ENCODE measurements at places on chromosomes 7 and 10.

DNA sequence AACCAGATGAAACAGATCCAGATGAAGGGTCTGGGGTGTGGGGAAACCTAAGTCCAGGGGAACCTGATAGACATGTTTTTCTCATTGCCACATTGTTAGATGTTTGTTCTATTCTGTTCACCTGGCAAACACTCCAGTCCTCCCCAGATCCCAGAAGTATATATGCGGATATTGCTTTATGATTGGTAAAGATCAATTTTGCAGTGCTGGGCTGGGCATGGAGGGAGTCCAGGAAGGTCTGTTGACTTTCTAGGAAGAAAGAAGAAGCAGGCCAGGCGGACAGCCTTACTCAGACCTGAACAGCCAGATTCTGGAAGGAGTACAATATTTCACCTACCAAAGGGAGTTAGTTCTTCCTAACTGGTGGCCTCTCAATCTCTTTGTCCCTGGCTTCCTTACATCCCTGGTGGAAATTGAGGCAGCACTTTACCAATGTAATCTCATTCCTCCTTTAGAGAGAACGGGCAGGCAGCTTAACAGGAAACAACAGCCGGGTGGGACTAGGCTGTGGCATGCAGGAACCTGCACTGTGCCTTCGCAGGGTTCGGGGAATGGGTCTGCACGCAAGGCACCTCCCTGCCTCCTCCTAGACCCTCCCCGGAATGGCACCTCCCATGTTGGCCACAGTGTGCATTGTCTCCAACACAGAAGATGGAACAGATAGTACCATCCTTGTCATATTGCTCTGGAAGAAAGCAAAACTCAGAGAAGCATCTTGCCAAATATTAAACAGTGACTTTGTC, 930 bp downstream of the GIMAP6 start:
- no peak for DNase-seq

GRCh38 chr10:31072451-31072850, 40.8 kb upstream of the ZNF438 start:
- no peak for DNase-seq

DNA sequence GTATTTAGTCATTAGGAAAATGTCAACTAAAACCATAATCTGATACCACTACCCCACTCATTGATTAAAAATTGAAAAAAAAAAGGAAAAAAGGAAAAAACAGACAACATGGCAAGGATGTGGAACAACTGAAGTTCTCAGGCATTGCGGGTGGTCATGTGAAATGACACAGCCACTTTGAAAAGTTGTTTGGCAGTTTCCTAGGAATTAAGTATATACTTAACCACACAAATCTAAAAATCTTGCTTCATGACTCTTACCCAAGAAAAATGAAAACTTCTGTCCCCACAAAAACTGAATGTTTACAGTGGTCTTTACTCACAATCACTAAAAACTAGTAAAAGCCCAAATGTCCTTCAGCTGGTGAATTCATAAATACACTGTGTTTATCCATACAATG, 254.5 kb downstream of the AHR start:
- DNase-seq = no peak

DNA sequence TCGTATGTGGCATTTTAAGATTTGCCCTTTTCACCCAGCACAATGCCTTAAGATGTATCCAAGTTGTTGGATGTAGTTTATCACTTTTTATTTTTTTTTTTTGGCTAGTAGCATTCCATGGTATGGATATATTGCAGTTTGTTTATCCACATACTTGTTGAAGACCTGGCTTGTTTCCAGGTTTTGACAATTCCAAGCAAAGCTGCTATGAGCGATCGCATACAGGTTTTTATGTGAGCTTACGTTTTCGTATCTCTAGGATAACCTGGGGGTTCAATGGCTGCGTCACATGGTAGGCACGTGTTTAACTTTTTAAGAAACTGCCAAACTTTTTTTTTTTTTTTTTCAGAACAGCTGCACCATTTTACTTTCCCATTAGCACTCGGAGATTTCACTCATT, 32.2 kb downstream of the BAIAP2L1 start:
- no peak for DNase-seq

DNA sequence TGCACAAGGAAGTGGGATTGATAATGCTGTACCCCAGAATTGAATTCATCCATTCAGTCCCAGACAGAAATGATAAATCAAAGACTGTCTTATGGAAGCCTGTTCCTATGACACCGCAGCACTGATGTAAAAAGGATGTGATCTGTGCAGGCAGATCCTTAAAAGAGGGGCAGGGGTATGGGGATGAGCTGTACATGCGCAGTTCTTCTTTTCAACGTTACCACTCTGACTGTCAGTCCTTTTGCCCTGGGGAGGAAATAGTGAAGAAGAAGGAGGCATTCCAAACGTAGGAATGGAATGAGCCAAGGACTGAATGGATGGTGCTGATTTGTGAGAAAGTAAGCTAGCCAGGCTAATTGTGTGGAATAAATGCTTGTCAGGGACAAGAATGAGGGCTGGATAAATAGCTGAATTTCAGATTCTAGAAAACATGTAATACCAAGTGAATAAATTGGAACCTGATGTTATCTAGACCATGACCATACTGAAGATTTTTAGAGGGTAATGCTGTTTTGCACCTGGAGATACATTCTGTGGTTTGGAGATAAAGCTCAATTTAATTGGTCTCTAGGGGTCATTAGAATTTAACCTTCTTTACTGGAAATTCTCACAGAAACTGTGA, 509.3 kb downstream of the SORCS3 start:
- no peak for DNase-seq

- DNase-seq = no peak
Observed at GRCh38 chr10:1850971-1851527, 113.7 kb upstream of the ADARB2 start.

- no peak for DNase-seq
Observed at GRCh38 chr10:129074939-129075338, 392.1 kb upstream of the MGMT start.

DNA sequence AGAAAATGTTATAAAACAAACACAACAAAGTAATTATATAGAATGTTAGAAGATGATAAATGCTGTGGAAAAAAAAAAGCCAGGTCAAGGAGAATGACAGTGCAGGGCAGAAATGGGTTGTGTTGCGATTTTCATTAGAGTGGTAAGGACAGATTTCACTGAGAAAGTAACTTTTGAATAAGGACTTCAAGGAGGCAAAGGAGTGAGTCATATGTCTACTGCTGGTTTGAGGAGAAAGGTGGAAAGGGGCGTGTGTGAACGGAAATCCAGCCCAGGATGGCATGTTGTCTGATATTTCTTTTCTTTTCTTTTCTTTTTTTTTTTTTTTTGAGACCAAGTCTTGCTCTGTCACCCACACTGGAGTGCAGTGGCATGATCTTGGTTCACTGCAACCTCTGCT, 12.3 kb upstream of the DLD start:
- no peak for DNase-seq

DNA sequence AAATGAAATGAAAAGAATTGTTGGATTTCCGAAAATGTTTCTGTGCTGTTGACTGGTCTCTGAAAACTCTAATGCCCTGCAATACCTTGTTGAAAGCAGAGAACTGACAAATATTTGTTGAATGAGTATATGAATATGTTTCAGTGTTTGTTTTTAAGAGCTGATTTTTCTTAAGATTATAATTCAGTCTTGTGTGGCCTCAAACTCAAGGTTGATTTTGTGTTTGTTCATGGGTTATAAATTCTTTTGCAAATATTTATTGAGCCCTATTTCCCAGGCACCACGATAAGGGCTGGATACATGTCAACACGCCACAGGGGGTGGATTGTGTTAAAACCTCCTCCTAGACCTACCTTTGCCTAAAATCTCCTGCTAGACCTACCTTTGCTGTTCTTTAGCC, 203.9 kb upstream of the PLPP4 start:
- no peak for DNase-seq

DNA sequence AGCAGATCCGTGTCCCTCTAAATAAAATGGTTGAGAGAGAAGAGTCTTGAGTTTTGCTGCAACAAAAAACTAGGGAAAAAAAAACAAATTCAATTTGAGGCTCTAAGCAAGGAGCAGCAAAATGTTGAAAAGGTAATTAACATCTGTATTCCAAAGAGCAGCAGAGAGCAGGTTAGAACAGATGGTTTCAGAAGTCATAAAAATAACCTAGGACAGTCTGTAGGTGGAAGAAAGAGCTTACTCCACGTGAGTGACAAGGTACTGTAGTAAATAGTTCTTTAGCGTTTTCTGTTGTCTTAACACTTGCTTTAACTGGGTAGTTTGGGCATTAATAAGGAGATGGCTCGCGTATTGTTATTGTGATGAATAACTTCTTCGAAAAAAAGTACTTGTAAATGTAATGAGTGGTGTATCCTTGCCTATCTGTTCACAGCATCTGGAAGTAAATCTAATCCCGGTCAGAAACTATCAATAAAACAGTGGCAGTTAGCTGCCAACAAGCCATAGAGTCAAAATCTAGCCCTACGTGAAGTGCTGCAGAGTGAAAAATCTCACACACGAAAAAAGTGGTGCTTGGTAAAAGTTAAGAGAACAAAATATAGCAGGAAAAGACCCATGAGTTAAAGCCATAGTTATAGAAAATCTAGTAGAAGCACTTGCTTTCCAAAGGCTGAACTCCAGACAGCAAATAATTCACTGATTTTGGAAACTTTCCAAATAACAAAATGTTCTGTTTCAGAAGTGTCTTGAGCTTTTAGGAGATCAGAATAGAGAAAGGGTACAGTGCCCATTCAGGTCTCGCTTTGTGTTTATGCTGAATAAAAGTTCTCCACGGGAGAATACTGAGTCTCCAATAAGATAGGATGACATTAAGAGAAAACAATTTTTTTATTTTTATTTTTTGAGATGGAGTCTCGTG, 49.3 kb upstream of the PARD3 start:
- no peak for DNase-seq

DNA sequence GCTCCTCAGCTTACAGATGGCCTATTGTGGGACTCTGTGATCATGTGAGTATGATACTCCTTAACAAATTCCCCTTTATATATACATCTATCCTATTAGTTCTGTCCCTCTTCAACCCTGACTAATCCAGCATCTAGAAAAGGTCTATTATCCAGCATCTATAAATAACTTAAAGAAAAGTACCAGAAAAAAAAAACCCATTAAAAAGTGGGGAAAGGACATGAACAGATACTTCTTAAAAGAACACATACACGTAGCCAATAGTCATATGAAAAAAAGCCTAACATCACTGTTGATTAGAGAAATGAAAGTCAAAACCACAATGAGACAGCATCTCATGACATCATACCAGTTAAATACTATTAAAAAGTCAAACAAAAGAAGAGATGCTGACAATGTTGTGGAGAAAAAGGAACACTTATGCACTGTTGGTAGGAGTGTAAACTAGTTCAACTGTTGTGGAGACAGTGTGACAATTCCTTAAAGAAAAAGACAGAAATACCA, 549.5 kb upstream of the GRM3 start:
- DNase-seq = no peak
